Caco-2 (cell line): ENCODE measurements at places on chromosomes 2 and 18. TPM values are rescaled to one million over a fixed set of nuclear protein-coding genes. Genes with fewer than 3 reads are reported as not detected.

Gene C2orf78
- total RNA-seq: not detected in 2 replicates

Gene C2orf80
- not detected in 2 replicates for total RNA-seq

Gene LHCGR
- total RNA-seq: not detected in 2 replicates

Gene DAW1
- 5.4 and 6.6 TPM in 2 replicates for total RNA-seq

Gene NT5DC4
- total RNA-seq: 3.3 and 4.0 TPM in 2 replicates

Gene FBXO36
- total RNA-seq: 0.21 and 0.64 TPM in 2 replicates

DNA sequence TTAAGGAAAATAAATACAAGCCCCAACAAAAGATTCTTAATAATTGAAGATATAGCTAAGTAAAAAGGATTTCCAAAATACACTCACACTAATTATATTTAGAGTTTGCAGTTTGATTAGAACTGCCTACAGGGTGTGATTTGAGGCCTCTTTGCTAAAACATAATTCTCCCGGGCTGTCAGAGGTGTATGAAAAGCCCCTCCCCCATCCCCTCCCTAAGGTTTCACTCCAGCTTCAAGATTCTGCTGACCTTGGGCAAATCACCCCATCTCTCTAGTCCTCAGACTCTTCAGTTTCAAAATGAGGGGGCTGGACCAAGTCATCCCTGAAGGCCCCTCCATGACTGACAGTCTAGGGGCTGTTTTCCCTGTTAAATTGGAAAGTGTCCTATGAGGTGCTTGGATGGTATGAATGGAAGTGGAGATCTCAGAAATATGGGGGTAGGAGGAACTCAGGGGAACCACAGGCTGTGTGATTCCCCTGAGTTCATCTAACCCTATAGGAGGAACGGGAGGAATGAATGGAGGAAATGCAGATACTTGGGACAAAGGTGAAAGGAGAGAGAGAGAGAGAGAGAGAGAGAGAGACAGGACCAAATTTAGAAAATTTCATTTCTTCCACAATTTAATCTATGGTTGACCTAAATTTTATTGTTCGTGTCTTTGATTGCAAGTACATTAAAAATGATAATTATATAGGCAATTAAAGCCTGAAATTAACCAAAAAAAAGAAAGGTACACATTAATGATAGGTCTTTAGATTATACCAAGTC lies 107.5 kb downstream of the SPP2 start:
- DNase-seq: no peak

GRCh38 chr2:212733273-212733672 lies 194.7 kb upstream of the ERBB4 start:
- DNase-seq: no peak

GRCh38 chr18:9290156-9290555 lies 44.4 kb upstream of the TWSG1 start:
- no peak for DNase-seq
